Activated T-helper 17 cell treated with anti-CD3 and anti-CD28 coated beads, Interleukin-2, amount 50 U/mL, for 72 hours (primary cell): ENCODE measurements at places on chromosomes 12 and 14. TPM values are rescaled to one million over a fixed set of nuclear protein-coding genes. Genes with fewer than 3 reads are reported as not detected.

DNA sequence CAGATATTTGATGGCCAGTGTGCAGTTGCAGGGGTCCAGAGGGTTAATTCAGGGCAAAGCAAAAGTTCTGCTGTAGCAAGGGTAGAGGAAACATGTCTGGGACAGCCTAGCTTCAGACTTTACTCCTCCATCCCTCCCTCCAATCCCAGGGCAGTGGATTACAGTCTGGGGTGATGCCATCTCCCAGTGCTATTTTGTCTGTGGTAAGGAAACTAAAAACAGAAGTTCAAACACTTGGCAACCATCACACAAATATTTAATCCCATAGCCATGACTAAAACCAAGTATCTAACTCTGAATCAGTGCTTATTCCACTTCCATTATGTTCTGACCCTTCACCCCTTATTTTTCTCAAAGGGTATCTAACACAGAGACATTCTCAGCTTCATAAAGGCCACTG is 61.8 kb downstream of the PIK3C2G start:
- ATAC-seq, result no peak

The NRXN3 gene
- not detected for total RNA-seq

GRCh38 chr12:68780731-68781130 is 27.2 kb upstream of the MDM2 start:
- no peak for ATAC-seq

- no peak for ATAC-seq
Measured at GRCh38 chr12:105721051-105721825, 390.7 kb downstream of the C12orf75 start.

The SERPINA12 gene
- total RNA-seq, result not detected

DNA sequence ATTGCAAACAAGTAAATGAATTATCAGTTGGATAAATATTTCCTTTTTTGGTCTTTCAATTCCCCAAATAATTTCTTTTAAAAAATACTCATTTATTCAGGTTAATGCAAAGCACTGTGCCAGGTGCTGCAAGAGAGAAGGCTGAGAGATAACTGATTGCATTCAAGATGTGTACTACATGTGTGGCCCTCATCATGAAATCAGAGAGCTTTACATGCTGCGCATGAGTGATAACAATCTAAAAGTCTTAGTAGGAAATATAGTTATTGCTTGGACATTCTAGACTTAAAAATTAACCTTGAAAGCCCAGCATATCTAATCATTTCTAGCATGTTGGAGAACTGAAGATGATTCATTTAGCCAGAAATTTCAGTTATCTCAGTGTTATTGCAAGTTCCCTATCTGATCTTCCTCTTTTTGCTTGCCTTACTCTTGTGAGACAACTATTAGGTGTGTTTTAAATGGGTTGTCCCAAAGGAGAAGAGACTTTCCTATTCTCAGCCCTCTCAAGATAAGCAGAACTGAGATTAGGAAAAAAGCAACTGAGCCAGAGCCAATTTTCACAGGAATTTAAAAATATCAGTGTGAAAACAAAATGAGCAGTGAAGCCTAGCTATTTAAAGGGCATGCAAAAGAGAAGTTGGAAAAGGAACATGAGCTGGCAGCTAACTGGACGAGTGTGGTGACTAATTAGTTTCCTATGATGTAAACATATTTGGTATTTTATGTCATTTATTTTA is 60.9 kb downstream of the PLEKHA5 start:
- ATAC-seq, result no peak

The KCNMB4 gene
- total RNA-seq, result 1.2 TPM

The KRT5 gene
- total RNA-seq, result not detected

DNA sequence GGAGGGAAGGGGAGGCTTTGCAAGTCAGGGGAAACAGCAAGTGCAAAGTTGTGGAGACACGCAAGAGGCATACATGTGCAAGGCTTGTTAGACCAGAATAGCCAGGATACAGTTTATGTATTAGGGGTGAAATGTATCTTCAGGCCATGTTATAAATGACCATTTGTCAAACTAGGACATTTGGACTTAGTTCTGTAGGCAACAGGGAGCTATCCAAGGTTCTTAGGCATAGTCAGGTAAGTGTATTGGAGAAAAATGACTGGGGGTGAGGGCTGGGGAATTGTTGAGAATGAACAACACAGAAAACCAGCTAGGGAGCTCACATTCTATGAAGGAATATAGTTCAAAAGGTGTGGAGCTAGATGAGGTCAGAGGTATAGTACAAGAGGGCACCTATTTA is 42.5 kb downstream of the TPH2 start:
- no peak for ATAC-seq

GRCh38 chr12:103908877-103909276 is 21.3 kb upstream of the HSP90B1 start:
- no peak for ATAC-seq

- no peak for ATAC-seq
Measured at GRCh38 chr14:61471297-61472005, 150.1 kb downstream of the PRKCH start.

The NKX2-1 gene
- total RNA-seq, result not detected

DNA sequence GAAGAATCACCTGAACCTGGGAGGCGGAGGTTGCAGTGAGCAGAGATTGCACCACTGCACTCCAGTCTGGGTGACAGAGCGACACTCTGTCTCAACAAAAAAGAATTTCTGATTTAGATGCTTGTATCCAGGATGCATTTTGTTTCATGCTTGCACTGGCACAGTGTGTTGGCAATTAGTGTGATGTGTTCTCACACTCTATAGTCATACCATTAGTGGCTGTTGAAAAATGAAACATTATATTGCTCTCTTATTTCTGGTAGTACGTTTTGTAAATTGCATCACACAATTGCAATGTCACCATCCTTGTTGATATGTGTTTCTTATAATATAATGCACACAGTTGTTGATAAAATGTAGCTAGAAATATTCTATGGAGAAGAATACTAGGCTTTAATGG is 51.3 kb upstream of the RMST start:
- ATAC-seq, result no peak
